NCI-H1048 (cell line): ENCODE measurements at places on chromosomes 7 and 10.

GRCh38 chr10:113073549-113074189 is 123.6 kb downstream of the TCF7L2 start:
- no peak for DNase-seq

DNA sequence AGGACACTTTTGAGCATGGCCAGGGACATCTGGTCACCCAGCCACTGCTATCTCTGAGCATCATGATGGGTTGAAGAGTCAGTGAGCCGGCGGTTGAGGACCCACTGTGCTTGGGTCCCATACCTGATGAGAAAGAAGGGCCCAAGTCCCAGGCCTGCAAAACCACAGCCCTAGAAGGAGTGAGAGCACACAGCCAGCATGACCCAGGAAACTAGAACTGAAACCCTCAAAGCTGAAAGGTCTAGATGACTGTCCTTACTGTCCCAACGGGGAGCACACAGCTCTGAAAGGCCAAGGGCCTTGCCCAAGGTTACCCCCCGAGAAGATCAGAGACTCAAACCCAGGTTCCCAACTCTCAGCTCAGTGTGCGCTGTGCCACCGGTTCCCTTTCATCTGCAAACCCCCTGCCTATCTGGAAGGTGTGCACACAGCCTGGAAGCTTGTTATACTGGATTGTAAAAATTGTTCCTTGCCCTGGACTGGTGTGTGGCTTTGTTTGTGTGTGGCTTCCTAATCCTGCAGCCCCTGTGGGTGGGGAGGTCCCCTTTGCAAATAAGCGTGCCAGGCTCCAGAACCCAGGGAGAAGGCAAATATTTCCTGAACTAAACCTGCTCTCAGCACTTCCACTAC is 22.6 kb upstream of the PSAP start:
- no peak for DNase-seq

DNA sequence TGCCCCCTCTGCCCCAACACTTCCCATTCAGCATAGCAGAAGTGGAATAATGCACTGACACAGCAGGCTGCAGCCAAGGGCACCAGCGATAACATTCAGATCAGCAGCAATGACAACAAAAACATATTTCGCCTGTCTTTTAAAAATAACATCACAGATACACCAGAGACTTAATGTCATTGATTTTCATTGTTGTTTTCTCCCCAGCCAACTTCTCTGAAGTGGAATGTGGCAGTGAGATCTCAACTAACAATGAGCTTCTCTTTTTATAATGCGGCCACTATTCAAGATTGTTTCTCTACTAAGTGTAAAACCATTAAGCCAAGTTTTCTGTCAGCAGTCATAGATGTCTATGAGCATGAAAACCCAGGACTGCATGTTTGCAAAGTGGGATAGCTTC is 158.2 kb upstream of the TMEM229A start:
- no peak for DNase-seq

DNA sequence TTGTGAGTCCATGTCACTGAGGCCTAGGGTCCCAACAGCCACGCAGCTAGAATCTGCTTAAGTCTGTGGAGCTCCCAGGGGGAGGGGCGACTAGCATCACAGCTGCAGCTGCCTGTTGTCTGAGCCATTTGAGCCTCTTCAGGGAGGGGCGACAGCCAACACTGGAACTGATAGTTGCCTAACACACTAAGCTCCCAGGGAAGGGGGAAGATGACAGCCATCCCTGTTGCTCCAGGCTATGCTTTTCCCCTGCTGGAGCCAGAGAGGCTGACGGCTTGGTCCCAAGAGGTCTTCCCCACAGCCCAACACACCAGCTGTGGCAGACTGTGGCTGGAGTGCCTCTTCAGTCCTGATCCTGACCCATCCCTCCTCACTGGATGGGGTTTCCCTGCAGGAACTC is 817.5 kb downstream of the NXPH1 start:
- DNase-seq, result no peak

DNA sequence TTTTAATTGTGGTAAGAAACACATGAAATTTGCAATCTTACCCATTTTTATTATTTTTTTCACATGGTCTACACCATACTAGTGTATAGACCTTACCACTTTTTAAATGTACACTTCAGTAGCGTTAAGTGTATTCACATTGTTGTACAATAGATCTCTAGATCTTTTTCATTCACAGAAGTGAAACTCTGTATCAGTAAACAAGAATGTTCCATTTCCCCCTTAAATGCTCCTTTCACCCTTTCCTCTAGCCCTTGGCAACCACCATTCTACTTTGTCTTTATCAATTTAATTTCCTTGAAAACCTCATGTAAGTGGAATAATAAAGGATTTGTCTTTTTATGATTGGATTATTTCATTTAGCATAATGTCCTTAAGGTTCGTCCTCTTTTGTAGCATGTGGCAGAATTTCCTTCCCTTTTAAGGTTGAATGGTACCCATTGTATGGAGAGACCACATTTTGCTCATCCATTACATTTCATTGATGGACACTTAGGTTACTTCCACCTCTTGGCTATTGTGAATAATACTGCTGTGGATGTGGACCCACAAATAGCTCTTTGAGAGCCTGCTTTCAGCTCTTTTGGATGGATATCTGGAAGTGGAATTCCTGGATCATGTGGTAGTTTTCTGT is 45.7 kb downstream of the SNX10 start:
- no peak for DNase-seq

DNA sequence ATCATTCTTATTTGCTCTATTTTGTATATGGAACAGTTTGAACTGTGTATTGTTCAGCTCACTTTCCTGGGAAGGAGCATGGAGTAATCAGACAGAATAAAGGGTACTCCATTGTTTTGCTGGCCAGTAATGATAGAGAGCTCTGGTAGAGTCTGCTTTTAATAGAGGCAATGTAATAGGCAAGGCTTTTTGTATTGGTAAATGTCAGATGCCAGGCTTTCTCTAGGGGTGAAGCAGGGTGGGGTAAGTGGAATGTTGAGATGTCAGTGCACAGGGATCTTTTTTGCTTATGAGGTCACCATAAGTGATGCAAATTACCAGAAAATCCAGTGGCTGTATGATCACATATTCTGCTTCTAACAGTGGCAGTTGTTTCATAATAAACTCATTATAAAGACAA is 1088.3 kb upstream of the SORCS1 start:
- DNase-seq, result no peak

DNA sequence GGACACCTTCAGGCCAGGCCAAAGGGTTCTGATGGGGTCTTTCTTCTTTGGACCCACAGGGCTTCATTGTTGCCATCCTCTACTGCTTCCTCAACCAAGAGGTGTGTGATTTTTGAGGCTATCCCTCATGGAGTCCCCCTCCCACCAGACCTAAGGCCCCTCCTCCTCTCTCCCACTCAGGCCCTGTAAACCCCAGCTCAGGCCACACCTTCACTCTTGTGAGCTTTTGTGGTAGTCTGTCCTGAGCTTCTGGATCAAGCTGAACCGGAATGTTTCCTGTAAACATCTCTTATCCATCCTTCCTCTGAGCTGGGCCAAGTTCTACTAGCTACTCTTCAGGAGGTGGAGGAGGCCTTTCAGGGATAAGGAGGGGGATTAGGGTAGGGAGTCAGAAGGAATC is 13.5 kb downstream of the GHRHR start:
- DNase-seq, result no peak

DNA sequence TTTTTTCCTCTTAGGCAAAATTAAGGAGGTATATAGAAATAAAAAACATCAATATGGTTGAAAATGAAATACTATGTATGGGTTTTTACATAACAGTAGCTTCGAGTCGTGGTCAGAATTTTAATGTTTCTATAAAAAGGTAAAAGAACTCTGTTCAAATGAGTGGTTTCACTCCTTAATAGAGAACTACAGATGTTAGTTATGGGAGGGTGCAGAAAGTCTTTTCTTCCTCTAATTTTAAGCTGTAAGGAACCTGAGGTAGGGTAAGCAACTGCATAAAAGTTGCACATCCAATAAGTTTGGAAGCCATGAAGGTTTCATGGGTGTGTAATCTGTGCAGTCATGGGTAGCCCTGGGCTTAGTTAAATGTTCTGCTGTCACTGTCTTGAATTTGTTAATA is 141.3 kb downstream of the SUGCT start:
- no peak for DNase-seq

DNA sequence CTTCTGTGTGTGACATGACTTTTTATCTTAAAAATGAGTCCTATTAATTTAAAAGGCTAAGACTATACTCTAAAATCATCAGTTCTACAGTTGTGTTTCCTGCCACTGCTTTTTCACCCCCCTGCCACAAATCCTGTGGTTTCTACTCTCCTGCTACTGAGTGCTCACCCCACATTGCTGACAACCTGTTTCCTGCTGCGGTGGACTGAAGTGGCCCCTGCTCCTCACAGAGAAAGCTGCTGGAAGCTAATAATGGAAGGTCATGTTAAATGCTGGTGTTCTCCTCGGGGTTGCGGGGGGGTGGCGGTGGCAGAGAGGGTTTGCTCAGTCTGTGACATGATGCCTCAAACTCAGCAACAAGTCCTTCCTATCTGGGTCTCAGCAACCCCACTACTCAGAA is 113.2 kb upstream of the INHBA start:
- no peak for DNase-seq

DNA sequence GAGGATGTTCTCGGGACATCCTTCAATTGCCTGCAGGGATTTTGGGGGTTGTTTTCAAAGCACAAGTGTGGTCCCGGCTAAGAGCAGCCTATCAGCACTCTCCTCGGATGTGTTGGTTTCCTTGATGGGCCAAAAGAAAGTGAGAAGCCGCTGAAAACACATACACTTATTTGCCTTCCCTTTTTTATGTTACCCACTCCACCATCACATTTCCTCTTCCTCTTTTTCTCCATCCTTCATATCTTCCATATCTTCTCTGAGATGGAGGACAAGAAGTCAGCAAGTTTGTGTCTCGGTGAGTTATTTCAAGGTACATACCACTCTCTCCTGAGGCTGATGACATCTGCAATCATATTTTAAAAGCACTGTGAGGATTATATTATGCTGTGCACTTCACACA is 64.0 kb downstream of the ZNF33B start:
- DNase-seq, result no peak

DNA sequence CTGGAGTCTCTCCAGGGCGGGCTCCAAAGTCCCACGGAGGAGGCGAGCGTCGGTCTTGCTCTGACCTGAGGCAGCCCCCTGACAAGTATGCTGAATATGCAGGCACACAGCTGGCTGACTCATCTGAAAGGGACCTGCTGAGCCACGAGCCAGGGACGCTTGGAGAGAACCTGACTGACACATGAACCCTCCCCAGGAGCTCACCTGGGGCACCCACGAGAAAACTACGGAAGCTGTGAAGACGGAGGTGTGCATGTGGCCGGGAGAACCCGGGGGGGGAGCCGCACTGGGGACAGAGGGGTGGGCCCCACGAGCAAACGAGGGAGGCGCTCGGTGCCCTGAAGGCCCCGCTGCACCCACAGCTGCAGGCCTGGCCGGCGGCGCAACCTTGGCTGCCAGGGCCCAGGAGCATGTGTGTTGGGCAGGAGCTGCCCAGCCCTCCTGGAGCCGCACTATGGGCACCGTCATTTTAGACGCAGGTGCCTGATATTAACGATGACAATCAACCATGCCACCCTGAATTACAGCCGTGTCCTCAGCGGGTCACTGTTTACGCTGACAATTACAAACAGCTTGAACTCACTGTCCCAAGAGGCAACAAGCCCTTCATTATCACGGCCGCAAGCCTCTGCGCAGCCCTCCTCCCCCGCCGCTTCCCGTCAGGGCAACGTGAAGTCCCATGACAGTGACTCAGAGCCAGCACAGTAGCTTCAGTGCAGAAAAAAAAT is 64.7 kb downstream of the DIP2C start:
- DNase-seq, result no peak
